SHP77 treated with DMSO at 0.1 percent for 48 hours (cell line): ENCODE measurements at places on chromosomes 3 and 15.

DNA sequence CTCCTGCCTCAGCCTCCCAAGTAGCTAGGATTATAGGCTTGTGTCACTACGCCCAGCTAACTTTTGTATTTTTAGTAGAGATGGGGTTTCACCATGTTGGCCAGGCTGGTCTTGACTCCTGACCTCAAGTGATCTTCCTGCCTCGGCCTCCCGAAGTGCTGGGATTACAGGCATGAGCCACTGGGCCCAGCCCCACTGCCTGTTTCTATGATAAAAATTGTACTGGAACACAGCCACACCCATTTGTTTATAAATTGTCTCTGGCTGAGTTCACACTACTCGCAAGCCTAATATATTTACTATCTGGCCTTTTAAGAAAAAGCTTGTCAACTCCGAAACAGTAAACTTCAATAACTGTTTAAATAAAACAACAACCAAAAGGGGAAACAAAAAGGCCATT is 309.4 kb upstream of the WNT5A start:
- DNase-seq, result no peak

DNA sequence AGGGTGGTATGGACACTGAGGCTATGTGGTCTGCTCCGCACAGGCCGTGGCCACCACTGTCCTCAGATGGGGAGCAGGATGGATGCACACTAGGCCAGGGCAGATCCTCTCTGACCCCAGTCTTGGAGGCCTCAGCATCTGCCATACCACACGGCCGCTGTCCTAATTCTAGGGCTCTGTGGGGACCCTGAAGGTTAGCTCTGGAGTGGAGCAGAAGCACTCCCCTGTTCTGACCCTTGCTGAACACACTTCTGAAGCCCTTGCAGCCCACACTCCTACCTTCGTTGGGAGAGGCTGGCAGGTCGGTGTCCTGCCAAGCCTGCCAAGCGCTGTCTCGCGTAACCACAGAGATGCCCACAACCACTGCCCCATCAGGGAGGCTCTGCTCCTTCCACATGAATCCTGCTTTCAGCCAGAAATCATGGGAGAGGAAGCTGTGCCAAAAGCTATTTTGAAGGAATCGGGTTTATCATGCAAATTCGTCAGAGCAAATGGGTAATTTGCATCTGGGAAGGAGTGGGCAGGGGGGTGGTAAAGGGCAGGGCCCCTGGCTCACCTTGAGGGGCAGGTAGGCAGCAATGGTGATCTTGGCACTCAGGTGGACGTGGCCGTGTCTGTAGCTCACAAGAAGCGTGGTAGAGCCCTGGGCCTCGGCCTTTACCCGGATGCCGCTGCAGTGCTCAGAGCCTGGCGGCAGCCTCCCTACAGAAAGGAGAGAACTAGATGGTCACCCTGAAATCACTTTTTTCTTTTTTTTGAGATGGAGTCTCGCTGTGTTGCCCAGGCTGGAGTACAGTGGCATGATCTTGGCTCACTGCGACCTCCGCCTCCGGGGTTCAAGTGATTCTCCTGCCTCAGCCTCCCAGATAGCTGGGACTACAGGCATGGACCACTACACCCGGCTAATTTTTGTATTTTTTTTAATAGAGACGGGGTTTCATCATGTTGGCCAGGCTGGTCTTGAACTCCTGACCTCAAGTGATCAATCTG is 54.4 kb downstream of the NUP210 start:
- no peak for DNase-seq

DNA sequence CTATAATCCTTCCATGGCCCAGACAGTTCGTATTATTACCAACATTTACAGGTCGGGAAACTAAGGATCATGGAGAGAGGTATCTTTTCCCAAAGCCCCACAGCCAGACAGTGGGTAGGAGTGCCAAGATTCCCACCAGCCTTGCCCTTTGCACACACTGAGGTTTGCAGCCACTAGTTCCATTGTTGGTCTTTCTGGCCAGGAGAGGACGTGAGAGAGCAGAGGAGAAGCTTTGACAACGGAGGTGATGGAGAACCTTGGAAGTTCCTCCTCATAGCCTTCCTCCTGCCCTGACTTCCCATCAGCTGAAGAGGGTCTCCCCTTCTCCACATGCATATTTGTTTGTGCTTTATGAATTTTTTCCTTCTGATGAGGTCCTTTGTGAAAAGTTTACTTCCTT is 50.5 kb upstream of the PLCL2 start:
- no peak for DNase-seq

DNA sequence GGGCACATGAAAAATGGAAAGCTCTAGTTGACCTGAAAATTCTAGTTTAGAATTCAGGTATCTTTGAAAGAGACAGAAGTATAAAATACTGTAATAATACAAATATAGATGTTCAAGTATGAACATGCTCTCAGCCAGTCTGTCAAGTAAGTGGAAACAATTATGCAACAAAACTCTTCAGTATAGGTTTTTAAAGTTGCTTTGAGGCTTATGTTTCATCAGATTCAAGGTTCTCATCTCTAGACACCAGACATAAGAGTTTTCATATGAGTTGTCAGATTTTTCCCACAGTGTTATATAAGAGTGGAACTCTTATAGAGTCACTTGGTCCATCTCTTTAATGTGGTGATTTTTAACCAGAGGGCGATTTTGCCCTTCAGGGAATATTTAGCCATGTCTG is 22.0 kb downstream of the CMSS1 start:
- no peak for DNase-seq

DNA sequence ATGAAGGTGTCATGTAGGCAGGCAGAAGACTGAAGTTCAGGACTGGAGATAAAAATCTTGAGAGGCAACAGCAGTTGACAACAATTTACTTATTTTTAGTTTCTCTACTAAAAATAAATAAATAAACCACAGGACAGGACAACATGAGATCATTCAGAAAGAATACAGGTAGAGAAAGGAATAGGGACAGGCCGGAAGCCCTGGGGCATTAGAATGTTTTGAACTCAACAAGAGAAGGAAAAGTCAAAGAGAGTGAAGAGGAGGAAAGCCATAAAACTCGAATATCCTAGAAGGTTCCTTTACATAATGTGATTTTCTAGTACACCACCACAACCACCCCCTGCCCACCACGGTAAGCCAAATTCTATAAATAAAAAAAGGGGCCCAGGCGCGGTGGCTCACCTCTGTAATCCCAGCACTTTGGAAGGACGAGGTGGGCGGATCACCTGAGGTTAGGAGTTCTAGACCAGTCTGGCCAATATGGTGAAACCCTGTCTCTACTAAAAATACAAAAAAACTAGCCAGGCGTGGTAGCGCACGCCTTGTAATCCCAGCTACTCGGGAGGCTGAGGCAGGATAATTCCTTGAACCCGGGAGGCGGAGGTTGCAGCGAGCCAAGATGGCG is 4.7 kb downstream of the PIK3CB start:
- no peak for DNase-seq
